ENCODE measurements at places on chromosomes 12 and 14.

- no peak for DNase-seq
Observed at GRCh38 chr14:86613126-86613525, 1083.2 kb downstream of the FLRT2 start.

DNA sequence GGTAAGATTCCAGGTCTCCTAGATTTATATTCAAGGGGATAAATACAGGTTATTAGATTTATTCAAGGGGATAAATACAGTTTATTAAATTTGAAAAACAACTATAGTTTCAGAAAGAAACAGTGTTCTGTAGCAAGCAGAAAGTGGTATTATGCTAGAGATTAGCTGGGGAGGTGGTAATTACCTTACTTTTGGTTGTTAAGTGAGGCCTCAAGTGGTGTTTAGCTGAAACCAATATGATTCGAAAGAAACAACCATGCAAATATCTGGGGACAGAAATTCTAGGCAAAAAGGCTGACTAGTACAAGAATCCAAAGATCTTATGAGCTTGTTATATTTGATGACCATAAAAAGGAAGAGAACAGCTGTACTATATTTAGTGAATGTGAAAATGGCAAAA lies 6.2 kb downstream of the OR4N5 start:
- DNase-seq: no peak

DNA sequence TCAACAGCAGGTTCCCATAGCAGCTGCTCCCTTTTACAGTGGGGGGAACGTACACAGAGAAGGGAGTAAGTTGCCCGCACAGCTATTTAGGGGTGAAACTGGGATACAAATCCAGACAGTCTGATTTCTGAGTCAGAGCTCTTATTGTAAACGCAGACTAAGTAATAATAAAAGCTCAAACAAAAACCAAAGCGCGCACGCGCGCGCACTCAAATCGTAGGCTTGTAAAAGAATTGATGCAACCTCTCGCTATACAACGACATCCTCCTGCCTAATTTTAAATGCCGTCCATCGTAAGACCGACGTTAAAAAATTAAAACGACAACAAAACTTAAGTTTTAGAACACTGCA lies 747 bp upstream of the DACT1 start:
- no peak for DNase-seq

- DNase-seq: no peak
Observed at GRCh38 chr12:10362828-10363657, 26.8 kb downstream of the KLRK1 start.

DNA sequence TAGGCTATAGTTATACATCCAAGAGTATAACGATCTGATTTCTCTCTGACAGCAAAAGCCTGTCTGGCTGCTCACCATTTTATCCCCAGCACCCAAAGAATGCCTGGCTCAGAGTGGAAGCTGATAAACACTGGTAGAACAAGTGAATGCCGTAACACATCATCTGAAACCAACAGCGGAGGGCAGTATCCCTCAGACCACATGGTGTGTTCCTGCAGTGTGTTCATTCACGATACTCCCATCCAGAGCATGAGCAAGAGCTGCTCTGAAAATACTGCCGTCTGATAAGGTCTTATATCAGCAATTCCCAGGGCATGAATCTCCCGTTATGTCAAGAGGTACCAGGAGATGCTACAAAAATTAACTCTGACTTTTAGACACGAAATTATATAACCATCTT lies 95.9 kb downstream of the TTC7B start:
- no peak for DNase-seq

GRCh38 chr14:100775831-100776591 lies 49.3 kb downstream of the DLK1 start:
- no peak for DNase-seq

- no peak for DNase-seq
Observed at GRCh38 chr12:57452181-57452936, 2.7 kb upstream of the INHBE start.

GRCh38 chr12:108335349-108336119 lies 3.6 kb downstream of the CMKLR1 start:
- no peak for DNase-seq

GRCh38 chr12:118164798-118165486 lies 29.0 kb downstream of the PEBP1 start:
- DNase-seq: no peak

DNA sequence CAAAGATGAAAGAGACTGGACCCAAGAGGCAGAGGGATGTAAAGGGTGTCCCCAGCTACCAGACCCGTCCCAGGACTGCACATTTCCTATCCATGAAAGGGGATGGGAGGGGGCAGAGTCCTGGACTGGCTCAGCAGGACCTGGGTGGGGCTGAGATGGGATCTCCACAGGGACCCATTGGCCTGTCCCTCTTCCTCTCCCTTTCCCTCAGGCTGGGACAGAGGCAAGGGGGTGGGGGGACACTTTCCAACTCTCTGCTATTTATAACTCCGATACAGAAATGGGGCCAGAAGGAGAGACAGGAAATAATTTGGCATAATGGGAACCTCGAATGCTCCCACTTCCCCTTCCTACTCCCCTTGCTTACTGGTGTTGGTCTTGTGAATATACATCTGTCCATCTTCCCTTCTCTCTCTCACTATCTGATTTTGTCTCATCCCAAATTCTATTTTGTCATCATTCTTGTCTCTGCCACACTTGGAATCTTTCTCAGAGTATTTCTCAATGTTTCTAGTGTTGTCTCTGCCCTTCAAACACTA lies 1.1 kb upstream of the ITGA7 start:
- DNase-seq: no peak

- no peak for DNase-seq
Observed at GRCh38 chr12:21826618-21826910, 52.1 kb upstream of the KCNJ8 start.

DNA sequence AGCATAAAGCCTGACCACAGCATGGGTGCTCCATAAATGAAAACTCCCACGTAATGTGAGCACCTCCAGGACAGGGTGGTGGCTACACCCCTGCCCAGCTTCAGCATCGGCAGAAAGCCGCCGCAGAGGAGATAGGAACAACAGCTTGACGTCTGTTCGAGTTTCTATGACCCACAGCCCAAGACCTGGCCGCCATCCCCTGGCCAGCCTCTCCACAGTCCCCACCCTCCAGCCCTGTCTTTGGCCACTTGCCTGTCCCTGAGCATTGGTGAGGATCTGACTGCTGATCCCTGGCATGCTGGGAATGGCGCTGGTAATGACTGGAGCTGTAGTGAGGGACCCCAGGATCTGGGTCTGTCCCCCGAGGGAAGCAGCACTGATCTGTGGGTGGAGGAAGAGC lies 21.3 kb downstream of the POU6F1 start:
- DNase-seq: no peak

GRCh38 chr14:57607086-57607485 lies 113.4 kb upstream of the CCDC198 start:
- no peak for DNase-seq
